Cardiac atrium fibroblast (primary cell): ENCODE measurements at places on chromosomes 2 and 18. TPM values are rescaled to one million over a fixed set of nuclear protein-coding genes. Genes with fewer than 3 reads are reported as not detected.

Gene GAREM2
- total RNA-seq = 5.3 and 6.0 TPM in 2 replicates

Gene SLC5A7
- total RNA-seq = not detected in 2 replicates

Gene TFCP2L1
- total RNA-seq = not detected in 2 replicates

Gene NETO1
- 0.54 TPM in 1 of 2 replicates, not detected in the other for total RNA-seq

Gene PCARE
- not detected in 2 replicates for total RNA-seq

Gene TTL
- 27.8 and 38.6 TPM in 2 replicates for total RNA-seq

Gene ZAP70
- not detected in 2 replicates for total RNA-seq

Gene CRACDL
- 0.32 TPM in 1 of 2 replicates, not detected in the other for total RNA-seq

Gene TTC21B
- 6.5 and 13.0 TPM in 2 replicates for total RNA-seq

Gene KHK
- total RNA-seq = 1.3 TPM in 1 of 2 replicates, not detected in the other

Gene PSMA8
- total RNA-seq = not detected in 2 replicates

Gene NOP58
- 62.6 and 71.1 TPM in 2 replicates for total RNA-seq

Gene TUBB8B
- not detected in 2 replicates for total RNA-seq

Gene IL1RL1
- total RNA-seq = 25.8 and 85.2 TPM in 2 replicates

Gene ATP6V1B1
- total RNA-seq = 1.1 and 2.2 TPM in 2 replicates

Gene ZNF513
- total RNA-seq = 4.0 and 6.2 TPM in 2 replicates

Gene C2orf78
- total RNA-seq = not detected in 2 replicates

Gene KLHL41
- total RNA-seq = 0.32 and 0.36 TPM in 2 replicates
